ENCODE measurements at places on chromosomes 4 and X.

DNA sequence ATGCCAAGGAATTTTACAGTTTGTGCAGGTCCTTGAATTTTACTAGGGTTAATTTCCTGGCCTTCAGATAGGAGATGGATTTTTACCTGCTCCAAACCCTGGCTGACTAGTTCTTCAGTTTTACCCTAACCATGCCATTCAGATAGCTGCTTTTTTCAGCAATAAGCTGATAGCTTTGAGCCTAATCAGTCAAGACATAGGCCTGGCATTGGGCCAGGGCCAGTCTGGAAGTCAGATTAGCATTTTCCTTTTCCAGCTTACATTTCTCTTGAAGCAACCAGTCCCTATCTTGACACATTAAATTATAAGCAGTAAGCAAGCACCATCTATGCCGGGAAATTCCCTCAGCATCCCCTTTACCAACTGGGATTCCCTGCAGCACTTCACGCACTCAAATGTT is 177.1 kb downstream of the ADGRA3 start:
- DNase-seq: no peak

- no peak for DNase-seq
These were observed 12.6 kb upstream of the CCNQ start for GRCh38 chrX:153611298-153612095.

DNA sequence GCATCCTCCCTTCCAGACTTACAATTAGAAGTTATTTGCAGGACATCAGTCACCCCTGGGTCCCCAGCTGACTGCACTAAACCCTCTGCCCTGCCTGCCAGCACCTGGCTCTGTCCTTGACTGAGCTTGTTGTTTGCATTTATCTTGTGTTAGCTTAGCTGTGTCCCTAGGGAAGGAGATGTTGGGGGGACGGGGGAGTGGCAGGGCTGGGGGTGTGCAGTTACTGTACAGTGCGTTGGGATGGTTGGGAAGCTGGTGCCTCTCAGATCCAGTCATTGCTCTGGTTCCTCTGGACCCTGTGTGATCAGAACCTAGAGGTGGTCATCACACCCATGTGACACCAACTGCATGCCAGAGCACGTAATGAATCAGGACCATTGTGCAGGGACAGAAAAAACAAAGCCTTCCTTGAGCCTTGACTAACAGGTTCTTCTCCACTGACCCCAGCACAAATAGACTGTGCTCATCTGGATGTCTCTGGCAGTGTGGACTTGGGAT is 32.7 kb upstream of the PROM1 start:
- DNase-seq: no peak

DNA sequence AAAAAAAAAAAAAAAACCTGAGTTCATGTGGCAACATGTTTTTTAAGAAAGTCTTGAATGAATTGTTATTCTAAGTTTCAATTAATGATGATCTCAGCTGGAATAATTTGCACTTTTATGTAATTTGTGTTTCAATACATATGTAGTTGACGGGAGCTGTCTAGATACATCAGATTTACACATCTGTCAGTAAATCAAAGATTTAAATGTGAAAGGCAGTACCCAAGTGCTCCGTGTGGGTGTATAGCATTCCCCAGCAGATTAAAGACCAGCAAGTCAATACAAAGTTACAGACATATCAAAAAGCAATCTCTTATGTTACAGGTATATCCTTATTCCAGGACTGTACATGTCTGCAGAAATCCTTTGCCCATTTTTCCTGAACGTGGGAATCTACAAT is 35.2 kb downstream of the SYNPO2 start:
- no peak for DNase-seq

GRCh38 chrX:30643313-30643821 is 9.9 kb upstream of the GK start:
- DNase-seq: no peak

- DNase-seq: no peak
These were observed at the start of gene FREM3 for GRCh38 chr4:143700416-143701352. Gene FREM3 (minus strand): TSS chr4:143700675. CDS start chr4:143700675, 0 bp downstream.

DNA sequence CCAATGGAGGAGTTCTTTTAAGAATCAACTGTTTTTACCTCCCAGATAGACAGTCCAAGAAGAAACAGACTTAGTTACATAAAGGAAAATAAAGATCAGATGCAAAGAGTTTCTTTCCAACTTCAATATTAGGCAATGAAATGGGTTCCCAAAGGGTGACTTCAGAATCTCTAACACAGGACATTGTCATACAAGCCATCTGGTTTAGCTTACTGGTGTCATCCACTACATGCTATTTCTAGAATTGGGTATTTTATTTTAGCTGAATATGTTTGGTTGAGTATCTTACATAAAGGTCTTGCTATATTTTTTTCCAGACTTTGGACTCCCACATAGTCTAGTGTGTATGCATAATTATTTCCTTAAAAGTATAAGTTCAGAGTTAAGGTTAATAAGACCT is 162.1 kb upstream of the SLC7A11 start:
- DNase-seq: no peak

DNA sequence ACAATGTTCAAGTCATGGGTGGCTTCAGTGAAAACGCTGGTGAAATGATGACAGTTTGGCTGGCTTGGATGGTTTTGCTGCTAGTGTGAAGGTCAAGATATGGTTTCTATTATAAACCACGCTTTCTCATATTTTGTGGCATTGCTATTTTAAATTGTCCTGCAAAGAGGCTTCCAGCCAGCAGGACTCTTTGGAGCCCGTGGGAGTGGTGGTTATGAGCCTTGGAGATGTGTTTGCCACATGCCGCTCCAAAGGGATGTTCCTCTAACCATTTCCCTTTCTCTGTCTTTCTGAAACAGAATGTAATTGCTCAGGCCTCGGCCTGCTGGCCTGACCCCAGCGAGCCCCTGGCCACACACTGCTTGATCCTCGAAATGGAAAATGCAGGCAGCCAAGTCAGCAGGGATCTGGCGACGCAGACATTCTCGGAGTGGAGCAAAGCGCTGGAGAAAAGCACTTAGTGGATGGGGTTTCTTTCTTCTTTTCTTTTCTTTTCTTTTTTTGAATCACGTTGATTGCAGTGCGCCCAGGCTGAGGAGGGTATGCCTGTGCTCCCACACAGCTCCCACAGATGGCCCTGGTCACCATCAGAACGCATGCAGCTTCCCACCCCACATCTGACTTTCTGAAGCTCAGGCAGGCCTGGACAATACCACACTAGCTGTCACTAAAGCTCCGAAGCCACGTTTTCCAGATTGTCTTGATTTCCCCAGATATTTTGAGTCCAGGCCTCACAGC is 114.0 kb downstream of the ENPP6 start:
- DNase-seq: no peak

GRCh38 chrX:18174971-18175370 is 45.7 kb downstream of the BEND2 start:
- no peak for DNase-seq

DNA sequence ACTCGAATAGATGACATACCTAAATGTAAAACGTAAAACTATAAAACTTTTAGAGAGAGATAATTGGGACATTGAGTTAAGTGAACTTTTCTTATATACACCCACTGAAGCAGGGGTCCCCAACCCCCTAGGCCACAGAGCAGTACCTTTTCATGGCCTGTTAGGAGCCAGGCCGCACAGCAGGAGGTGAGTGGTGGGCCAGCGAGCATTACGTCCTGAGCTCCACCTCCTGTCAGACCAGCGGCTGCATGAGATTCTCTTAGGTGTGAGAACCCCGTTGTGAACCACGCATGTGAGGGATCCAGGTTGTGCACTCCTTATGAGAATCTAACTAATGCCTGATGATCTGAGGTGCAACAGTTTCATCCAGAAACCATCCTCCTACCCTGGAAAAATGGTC is 114.8 kb downstream of the HMX1 start:
- DNase-seq: no peak

- no peak for DNase-seq
These were observed 169.6 kb upstream of the GATB start for GRCh38 chr4:151930372-151930771.

- DNase-seq: no peak
These were observed 8.7 kb downstream of the WDFY3 start for GRCh38 chr4:84957514-84958420.

- no peak for DNase-seq
These were observed 45.5 kb upstream of the CLNK start for GRCh38 chr4:10730019-10730418.

DNA sequence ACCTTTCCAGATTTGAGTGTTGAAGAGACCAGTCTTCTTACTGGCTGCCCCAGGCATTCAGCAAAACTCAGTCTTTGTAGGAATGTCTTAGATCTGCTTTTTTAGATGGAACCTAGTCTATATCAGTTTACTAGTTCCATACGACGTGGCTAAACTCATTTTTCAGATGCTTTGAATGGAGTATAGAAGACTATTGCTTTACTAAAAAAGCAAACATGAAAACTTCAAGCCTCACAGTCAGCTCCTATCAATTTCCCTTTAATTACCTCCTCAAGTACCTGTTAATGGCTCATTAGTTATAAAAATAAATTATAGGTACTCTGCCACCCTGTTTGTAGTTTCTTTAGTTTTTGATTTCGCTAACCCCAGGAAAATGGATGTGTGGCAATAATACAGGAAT is 63.0 kb upstream of the STOX2 start:
- DNase-seq: no peak

DNA sequence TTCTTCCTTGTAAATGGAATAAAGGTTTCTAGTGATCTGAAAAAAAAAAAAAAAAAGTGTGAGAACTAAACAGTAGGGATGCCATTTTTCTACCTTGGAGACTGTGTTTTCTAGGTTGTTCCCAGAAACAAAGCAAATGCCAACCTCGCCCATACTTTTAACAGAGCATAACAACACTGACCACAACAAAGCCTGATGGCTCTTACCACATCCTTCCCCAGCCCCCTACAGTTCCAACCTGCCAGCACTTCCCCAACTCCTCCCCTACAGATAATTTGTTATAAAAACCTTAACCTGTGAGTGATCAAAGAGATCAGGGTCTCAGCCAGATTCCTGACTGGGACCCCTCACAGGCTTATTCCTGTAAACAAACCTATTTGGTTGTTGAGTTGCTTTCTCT is 940.0 kb downstream of the SH3BGRL start:
- peak; percentile 40 for DNase-seq

DNA sequence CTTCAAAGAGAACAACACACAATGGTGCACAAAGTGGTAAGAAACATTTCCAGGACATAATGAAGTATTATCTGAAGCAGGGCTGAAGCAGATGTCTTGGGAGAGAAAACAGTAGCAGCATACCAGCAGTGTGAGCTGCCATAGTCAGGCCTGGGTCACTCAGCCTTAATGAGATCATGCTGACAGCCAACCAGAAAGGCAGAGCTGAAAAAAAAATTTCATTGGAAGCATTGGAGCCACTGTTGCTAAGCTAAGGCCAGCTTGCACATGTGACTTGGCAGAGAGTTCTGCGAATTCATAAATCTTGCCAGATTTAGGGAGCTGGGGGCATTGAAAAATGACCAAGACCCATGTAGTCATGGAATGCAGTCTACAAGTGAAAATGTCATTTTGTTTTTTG is 444.0 kb upstream of the PITX2 start:
- DNase-seq: no peak

DNA sequence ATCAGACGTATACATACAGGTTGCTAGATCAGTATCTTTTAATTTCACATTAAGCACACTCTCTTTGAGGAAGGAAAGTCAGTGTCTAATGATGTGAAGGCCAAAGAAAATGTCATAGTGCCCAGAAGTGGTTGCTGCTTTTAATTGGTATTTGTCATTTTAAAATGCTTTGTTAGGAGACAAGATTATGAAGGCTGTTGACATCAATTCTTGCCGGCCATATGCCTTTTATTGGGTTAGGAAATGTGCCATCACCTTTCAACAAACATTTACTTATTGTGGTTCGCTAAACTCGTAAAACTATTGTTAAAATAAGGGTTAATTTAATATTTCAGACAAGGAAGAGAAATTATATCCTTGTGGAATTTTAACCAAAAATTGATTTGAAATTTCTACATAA is 32.2 kb downstream of the NFKB1 start:
- no peak for DNase-seq

DNA sequence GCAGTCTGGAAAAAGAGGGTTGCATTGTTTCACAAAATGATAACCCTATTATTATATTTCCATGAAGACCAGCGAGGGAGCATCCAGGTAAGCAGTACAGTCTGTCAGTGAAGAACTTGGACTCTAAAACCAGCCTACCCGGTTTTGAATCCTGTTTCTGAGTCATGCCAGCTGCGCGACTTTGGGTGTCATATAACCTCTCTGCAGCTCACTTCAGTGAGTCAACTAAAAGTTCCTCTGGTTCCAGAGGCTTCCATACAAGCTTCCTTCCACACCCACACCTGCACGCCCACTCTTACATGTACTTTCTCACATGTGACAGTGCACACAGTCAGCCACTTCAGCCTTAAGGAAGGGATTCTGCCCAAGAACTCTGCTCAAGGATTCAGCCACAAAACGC is 49.8 kb upstream of the PRPS2 start:
- no peak for DNase-seq

DNA sequence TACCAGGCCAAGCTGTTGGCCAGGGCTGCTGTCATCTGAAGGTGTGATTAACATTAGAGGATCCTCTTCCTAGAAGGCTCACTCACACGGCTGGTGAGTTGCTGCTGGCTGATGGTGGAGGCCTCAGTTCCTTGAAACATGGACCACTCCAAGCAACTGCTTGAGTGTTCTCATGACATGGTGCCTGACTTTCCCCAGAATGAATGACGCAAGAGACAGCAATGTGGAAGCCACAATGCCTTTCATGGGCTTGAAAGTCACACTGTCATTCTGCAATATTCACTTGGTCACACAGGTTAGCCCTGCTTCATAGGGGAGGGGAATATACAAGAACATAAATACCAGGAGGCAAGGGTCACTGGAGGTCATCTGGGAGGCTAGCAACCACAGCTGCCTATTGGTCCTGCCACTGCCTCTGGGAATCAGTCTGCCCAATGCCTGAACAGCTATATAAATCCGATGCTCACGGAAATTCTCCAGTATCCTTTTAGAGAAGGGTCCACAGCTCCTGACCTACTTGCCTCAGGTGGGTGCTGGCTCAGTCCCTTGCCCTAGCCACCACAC is 97.1 kb upstream of the MAML3 start:
- DNase-seq: no peak

- no peak for DNase-seq
These were observed 119.3 kb downstream of the ZNF827 start for GRCh38 chr4:145819101-145819852.

DNA sequence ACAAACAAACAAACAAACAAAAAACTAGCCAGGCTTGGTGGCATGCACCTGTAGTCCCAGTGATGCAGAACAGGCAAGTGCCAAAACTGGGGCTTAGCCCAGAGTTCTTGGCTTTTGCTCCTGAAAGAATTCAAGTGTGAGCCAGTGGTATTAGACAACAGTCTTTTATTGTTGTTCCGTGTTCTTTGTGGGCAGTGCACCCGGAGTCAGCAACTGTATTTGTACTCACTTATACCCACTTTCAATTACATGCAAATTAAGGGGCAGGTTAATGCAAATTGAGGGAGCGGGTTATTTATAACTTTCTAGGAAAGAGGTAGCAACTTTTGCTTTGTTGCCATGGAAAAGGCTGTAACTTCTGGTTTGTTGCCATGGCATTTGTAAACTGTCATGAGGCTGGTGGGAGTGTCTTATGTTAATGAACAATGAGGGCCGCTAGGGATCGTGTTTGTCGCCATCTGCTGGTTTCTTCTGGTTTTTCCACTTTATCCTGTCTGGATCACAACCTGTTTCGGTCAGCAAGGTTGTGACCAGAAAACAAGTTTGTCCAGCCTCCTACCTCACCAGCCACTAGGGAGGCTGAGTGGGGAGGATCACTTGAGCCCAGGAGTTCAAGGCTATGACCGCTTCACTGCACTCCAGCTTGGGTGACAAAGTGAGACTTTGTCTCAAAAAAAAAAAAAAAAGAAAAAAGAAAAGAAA is 88.8 kb upstream of the ESX1 start:
- peak; percentile 44 for DNase-seq

Data from activated CD8-positive, alpha-beta memory T cell treated with anti-CD3 and anti-CD28 coated beads, Interleukin-2, amount 10 ng/mL, durations not matched to agents 7 days and 5 days (primary cell).